ENCODE measurements at places on chromosomes 6 and 20. TPM values are rescaled to one million over a fixed set of nuclear protein-coding genes. Genes with fewer than 3 reads are reported as not detected.

The DEK gene
- total RNA-seq = 46.0 TPM

The RNF5 gene
- 88.0 TPM for total RNA-seq

The ARMC12 gene
- total RNA-seq = not detected

The MYL9 gene
- total RNA-seq = 91.8 TPM

The LY6G6D gene
- not detected for total RNA-seq

The TMC2 gene
- not detected for total RNA-seq

The DZANK1 gene
- 2.3 TPM for total RNA-seq

The LY6G5B gene
- total RNA-seq = 2.6 TPM

The STX11 gene
- total RNA-seq = 16.0 TPM

The C6orf52 gene
- total RNA-seq = 3.4 TPM

The HLA-DQA1 gene
- not detected for total RNA-seq

The SLA2 gene
- not detected for total RNA-seq

The CRYBG1 gene
- total RNA-seq = 34.0 TPM

The CCDC28A gene
- 10.2 TPM for total RNA-seq

The SEMG2 gene
- total RNA-seq = not detected

The MAP3K5 gene
- total RNA-seq = 4.6 TPM

The FGD2 gene
- total RNA-seq = not detected

The TRAPPC3L gene
- 0.34 TPM for total RNA-seq

The EDN3 gene
- not detected for total RNA-seq

The TP53TG5 gene
- not detected for total RNA-seq

The IP6K3 gene
- total RNA-seq = not detected

The DACT2 gene
- not detected for total RNA-seq

The ROS1 gene
- not detected for total RNA-seq

The RING1 gene
- total RNA-seq = 9.6 TPM

The VEGFA gene
- total RNA-seq = 26.1 TPM

The TCF15 gene
- total RNA-seq = 20.4 TPM

The KCNK17 gene
- not detected for total RNA-seq

The KIAA0408 gene
- total RNA-seq = 0.87 TPM

The OR2H2 gene
- total RNA-seq = not detected

The TFAP2D gene
- total RNA-seq = not detected

The EPPIN gene
- total RNA-seq = not detected

The PPP1R18 gene
- total RNA-seq = 124 TPM

The RAB5IF gene
- 128 TPM for total RNA-seq

The CD24 gene
- 6.4 TPM for total RNA-seq

The ZMYND8 gene
- total RNA-seq = 30.7 TPM

The EEF1A2 gene
- total RNA-seq = 2.5 TPM

The TCF19 gene
- total RNA-seq = 10.0 TPM

The GCLC gene
- 12.8 TPM for total RNA-seq

The BCAS4 gene
- total RNA-seq = 11.1 TPM

The DDX39B gene
- total RNA-seq = 249 TPM

The PTK6 gene
- not detected for total RNA-seq

The PTGIS gene
- 0.53 TPM for total RNA-seq

The CGA gene
- not detected for total RNA-seq

The TAP1 gene
- total RNA-seq = 106 TPM

The C6orf58 gene
- not detected for total RNA-seq

The IRF4 gene
- not detected for total RNA-seq

The MATN4 gene
- not detected for total RNA-seq

The PROKR2 gene
- total RNA-seq = not detected

The SGK2 gene
- total RNA-seq = not detected

The METTL24 gene
- total RNA-seq = not detected

The FAM83D gene
- total RNA-seq = 11.7 TPM
